ENCODE measurements at places on chromosomes 1 and 21.

GRCh38 chr1:69833536-69833935 lies 265.8 kb downstream of the LRRC7 start:
- DNase-seq: no peak

GRCh38 chr1:91613595-91613994 lies 112.9 kb downstream of the CDC7 start:
- DNase-seq: no peak

GRCh38 chr21:43352568-43353281 lies 74.2 kb downstream of the SIK1 start:
- no peak for DNase-seq

DNA sequence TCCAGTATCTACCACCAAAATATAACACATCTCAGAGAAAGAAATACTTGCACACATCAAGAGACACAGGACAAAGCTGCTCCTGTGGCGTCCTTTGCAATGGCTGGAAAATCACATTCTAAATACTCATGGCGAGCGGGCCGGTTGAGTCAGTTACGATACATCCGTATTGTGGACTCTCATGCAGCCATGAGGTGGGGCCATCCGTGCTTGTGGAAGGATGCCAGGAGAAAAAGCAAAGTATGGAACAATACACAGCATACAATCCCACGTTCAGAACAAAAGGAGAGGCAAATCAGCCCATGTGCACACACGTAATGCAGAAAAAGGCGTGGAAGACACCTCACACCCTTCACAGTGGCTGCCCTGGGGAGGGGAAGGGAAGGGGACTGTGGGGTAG lies 13.1 kb downstream of the ATP13A2 start:
- no peak for DNase-seq

DNA sequence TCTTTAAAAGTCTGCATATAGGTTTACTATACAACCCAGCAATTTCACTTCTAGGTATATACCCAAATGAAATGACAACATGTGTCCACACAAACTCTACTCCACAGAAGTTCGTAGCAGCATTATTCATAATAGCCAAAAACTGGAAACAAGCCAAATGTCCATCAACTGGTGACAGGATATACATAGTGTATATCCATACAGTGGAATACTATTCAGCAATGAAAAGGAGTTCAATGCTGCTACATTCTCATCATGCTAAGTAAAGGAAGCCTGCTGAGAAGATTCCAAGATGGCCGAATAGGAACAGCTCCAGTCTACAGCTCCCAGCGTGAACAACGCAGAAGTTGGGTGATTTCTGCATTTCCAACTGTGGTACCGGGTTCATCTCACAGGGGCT lies 200.6 kb downstream of the PATJ start:
- no peak for DNase-seq

DNA sequence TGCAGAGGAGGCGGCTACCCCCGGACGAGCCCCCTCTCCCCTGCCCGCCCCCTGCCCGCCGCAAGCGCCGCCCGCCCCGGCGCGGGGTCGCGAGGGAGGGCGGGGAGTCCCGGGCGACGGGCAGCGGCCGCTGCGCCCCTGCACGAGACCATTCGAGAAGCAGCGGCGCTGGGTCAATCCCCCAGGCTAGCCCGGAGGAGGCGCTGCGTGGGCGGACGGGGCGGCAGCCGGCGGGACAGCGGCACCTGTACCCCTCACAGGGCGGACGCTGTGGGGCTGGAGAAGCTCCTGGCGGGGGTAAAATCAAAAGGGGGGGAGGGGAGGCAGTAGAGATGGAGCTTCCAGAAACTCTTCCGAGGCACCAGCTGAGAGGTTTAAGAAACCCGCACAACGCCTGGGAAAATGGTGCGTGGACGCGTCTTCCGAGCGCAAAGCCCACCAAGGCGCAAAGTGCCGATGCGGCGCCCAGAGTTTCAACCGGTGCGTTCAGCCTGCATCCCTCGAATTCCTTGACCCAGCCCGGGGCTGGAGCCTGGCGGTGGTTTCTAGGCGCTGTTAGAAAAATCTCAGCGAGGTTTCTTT lies at the start of gene PLPPR5:
Gene PLPPR5, minus strand, starts transcription at position 1 of the 582 bp plus-strand sequence. CDS start 190 bp downstream, outside the sequence.
- peak; percentile 57 for DNase-seq

GRCh38 chr1:177172866-177173265 lies 2.1 kb downstream of the BRINP2 start:
- no peak for DNase-seq

DNA sequence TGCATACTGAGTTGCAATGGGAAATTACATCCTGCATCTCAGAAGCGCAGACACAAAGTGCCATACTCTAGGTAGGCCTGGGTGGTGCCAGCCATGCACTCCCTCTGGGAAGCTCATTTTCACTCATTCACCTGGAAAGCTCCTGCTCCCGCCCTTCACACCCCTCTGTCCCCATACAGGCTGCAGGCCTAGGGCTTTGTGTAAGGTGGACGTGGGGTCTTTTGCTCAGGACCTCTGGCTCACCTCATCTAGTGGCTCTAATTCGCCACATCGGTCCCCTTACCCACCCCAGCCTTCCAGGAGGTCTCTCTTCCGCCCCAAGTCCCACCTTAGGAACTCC lies 751 bp downstream of the MRPS15 start:
- no peak for DNase-seq

- DNase-seq: no peak
These were observed 232.0 kb upstream of the PLXNA2 start for GRCh38 chr1:208475951-208476845.

- DNase-seq: peak; percentile 92
These were observed at the start of gene SLC45A1 for GRCh38 chr1:8317647-8318381. SLC45A1 (plus strand) TSS chr1:8318114; CDS start chr1:8324330, 6,216 bp downstream.

DNA sequence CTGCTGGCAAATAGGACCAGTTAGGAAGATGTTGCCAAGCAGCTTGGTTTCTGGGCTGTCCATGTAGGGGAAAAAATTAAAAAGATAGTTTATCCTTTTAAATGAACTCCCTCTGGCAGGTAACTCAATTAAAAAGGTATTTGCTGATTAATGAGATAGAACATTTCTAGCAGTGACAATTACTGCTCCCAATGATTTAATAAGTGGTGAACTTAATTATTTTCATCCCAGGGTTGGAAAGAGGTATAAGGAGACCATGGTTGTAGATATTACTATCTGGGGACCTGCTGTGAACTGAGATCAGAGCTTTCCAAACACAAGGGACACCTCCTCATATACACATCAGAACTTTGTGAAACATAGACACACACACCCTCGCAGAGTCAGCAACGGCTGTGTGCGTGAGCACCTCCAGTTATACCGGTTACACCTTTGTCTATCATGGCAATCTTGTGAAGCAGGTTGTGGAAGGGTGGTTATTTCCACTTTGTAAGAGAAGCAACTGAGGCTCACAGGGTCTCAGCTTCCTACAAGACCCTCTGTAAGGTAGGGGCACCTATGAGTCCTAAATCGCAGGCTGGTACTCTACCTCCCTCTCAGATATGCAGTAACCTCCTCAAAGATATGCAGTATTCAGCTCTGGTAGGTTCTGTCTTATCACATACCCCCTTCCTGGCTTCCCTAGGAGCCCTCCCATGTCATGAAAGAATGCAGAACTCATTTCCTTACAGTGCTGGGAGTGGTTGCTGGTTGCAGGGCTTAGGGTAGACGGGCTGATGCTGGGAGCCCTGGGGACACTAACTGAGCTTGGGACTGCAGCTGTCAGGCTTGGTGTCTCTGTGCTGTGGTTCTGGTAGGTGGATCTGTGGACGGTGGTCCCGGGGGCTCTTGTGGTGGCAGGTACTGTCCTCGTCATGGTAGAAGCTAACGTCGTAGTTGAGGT lies 18.5 kb upstream of the MAGOH start:
- no peak for DNase-seq

DNA sequence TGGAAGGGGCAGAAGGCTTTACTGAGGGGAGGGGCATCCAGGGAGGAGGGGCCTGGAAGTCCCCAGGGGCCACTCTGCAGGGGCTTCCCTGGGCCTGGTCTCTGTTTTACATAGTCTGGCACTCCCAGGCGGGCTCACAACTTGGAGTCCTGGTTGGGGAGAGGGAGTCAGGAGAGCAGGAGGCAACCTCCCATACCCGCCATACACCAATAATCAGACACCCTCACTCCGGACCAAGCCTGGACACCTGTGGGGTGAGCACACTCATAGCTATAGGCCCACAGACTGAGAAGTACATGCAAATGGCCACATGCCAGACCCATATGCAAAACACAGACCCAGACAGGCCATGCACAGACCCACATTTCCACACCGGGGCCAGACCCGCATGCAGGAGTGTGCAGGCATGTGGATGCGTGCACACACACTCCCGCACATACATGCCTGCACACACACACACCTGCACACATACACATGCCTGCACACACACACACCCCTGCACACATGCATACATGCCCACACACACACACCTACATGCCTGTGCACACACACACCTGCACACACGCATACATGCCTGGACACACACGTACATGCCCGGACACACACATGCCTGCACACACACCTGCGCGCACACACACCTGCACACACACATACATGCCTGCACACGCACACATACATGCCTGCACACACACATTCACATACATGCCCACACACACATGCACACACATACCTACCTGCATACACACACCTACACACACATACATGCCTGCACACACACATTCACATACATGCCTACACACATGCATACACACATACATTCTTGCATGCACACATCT lies 89.5 kb upstream of the RUNX3 start:
- no peak for DNase-seq

- no peak for DNase-seq
These were observed 2.7 kb downstream of the CAPN2 start for GRCh38 chr1:223714849-223715603.

DNA sequence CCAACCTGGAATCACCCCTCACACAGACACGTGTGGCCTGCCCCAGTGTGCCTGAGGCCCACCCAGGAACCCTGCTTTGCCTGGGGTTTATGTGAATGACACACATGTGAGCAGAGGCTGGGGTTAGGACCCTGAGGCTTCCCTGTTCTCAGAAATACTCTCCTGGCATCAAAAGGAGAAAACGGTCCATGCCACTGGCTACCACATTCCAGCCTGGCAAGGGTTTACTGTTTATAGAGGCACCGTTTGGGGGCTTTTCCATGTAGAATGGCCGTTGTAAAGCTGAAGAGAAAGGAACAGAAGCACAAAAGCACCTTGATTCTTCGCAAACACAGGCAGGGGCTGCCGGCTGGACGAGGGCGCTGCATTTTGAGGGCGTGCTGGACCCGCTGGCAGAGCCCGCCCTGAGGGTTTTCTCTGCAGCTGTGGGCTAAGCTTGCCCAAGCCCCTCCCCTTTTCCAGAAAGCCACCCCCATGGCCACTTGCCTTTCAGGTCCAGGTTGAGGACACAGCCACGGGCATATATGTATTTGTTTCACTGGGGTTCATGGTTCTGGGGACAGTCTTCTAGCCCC lies 13.0 kb downstream of the TFF3 start:
- DNase-seq: no peak

- DNase-seq: no peak
These were observed 58.6 kb downstream of the DDR2 start for GRCh38 chr1:162690672-162691434.

GRCh38 chr1:201279313-201279712 lies 4.0 kb upstream of the PKP1 start:
- no peak for DNase-seq

GRCh38 chr1:240285540-240285939 lies 193.9 kb downstream of the FMN2 start:
- no peak for DNase-seq

DNA sequence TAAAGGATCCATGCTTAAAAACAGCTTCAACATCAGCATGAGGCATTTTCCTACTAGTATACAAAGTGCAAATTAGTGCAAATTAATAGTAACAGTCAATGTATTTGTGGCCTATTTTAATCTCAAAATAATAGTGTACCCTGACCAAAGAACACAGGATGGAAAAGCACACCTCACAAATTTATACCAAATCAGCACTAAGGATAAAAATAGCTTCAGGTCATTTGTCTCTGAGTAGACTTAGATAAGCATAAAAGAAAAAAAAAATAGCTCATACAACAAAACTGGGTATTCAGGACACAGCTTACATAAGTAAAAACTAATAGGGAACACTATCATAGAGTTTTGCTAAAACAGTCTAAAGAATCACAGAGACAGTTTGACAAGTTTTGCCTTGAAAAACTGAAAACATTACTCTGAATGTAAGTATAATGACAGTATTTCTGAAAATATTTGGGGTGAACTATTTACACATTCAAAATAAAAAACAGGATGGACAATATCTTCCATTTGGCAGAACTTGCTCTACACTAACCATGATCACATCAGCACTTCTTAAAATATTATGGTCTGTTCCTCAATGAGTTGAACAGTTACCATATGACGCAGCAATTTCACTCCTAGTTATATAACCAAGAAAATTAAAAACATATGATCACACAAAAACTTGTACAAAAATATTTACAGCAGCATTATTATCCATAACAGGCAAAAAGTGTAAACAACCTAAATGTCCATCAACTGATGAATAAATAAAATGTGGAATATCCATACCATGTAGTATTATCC lies 46.3 kb downstream of the RNF115 start:
- DNase-seq: no peak

DNA sequence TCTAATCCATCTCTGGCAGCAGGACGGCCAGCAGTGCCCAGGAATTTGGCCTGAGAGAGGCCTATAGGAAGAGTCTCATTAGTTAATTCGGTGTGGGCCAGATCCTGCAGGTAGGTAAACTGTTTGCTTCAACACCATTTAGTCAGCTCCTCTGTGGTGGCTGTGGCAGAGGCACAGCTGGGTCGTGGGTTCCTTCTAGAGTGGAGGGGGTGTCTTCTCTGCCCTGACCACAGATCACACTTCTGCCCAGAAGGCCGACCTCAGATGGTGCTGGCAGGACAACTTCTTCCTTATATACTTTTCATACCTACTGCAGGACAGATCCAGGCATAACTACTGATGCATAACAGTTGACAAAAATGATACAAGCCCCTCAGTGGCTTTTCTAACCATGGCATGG lies 281.4 kb downstream of the RPS6KC1 start:
- DNase-seq: no peak

GRCh38 chr1:86289746-86290145 lies 106.4 kb downstream of the ODF2L start:
- no peak for DNase-seq

GRCh38 chr1:230992100-230992774 lies 13.3 kb downstream of the ARV1 start:
- DNase-seq: no peak

Measured in activated CD8-positive, alpha-beta memory T cell treated with anti-CD3 and anti-CD28 coated beads, Interleukin-2, amount 50 U/mL, for 48 hours (primary cell).